ENCODE measurements at places on chromosomes 4 and X.

DNA sequence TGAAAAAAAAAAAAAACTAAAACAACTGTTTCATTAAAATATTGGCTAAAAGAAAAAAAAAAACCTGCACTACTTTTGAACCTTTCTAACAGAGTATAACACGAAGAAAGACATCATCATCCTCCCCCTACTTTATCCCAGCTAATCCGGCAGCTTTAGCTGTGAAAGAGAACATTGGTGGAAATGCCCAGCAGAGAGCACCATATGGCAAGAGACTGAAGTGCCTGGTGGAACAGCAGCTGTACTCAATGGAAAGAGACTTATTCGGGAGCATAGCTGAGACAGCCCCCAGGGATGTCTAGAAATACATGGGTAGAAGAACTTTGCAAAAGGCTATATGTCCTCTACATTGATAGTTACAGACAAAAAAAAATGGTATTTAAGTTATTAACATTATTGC lies 30.3 kb downstream of the STPG2 start:
- no peak for DNase-seq

GRCh38 chr4:120209706-120210105 lies 143.1 kb upstream of the MAD2L1 start:
- DNase-seq = no peak

DNA sequence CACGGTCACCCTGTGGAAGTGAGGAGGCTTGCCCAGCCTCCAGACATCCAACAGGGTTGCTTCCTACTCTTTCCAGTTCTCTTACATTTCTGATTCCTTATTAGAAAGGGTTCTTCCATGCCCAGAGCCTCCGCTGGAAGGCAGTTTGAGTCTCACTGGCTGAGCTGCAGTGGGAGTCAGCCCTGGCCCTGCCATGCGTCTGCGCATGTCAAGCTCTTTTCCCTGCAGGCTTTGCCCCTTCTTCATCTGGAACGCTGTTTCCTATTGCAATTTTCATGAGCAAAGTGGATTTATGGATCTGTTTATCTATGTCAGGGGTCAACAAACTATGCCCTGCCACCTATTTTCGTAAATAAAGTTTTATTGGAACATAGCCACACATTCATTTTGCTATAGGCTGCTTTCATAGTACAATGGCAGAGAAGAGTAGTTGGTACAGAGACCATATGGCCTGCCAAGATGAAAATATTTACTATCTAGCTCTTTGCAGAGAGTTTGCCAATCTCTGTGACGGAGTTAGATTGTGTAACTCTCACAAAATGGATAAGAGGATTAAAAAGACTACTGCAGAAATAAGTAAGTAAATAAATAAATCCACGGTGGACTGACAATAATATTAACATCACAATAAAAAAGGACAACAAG lies 3.9 kb upstream of the CHRNA9 start:
- no peak for DNase-seq

DNA sequence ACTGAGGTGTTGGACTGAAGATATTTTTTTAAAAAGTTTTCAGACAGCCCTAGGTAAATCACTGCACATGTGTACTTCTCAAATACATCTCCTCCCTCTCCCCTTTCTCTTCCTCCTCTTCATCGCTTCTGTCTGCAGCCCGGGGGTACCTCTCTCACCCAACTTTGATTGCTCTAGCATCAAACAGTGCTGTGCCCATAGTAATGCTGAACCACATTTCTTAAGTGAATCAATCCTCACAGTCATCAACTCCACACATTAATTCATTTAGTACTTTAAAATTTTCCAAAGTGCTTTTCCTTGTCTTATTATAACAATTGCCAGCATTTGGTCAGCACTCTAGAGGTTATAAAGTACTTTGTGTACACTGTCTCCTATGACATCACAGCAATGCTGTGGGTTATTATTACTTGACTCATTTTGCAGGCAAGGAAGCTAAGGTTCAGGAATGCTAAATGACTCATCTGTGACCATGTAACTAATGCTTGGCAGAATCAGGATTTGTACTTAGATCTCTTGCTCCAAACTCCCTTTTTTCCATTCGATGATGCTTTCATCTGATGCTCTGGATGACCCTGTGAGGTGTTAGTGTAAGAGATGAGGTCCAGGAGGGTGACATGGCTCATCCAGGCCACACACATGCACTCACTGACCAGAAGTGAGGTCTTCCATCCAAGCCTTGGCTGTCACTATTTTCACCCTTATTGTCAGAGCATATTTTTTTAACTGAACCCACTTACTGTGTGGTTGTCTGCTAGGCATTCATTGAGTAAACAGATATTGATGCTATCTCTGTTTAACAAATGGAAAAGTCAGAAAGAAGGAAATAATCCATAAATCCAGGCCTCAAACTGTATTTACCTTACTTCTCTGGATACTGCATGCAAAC lies 58.8 kb downstream of the RHOH start:
- DNase-seq = peak; percentile 94

GRCh38 chr4:19213388-19213787 lies 1038.3 kb upstream of the SLIT2 start:
- no peak for DNase-seq

GRCh38 chrX:9342561-9343051 lies 122.3 kb upstream of the TBL1X start:
- peak; percentile 53 for DNase-seq

GRCh38 chr4:7880683-7881082 lies 59.0 kb downstream of the AFAP1 start:
- no peak for DNase-seq

DNA sequence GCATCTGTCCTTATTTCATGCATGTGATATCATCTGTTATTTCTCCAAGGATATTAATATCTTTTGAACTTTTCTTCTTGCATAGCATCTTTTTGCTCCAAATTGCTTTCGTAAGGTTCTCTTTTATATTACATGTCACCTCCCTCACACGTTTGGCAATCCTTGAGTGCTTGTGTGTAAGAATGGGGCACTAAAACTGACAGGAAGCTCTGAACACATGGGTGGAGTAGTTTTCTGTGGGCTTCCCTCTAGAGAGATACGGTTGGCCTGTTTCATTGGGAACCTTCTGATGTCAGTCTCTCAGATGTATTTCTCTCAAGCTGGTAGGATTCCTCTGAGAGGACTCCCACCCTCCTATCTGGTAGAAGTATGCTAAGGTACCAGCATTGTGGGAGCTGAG lies 223.0 kb downstream of the MID1 start:
- no peak for DNase-seq

DNA sequence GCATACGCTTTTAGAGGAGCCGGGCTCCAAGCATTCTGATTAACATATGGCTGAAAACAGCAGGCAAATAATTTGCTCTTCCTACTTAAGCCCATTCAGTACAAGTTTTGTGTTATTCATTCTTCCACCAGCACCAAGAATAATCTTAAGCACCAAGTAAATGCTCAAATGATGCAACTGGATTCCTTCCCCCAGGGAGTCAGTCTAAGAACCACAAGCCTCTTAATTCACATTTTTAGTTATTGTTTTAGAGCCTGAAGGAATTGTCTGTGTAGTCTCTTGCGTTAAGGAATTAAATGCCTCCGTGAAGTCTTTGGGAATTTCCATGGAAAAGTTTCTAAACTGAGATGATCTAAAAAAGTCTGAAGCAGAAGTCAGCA lies 61.5 kb upstream of the MAGEB2 start:
- DNase-seq = no peak

- no peak for DNase-seq
Measured at GRCh38 chr4:25697516-25697915, 41.9 kb downstream of the SLC34A2 start.

GRCh38 chr4:40553995-40554394 lies 75.7 kb downstream of the RBM47 start:
- DNase-seq = no peak

DNA sequence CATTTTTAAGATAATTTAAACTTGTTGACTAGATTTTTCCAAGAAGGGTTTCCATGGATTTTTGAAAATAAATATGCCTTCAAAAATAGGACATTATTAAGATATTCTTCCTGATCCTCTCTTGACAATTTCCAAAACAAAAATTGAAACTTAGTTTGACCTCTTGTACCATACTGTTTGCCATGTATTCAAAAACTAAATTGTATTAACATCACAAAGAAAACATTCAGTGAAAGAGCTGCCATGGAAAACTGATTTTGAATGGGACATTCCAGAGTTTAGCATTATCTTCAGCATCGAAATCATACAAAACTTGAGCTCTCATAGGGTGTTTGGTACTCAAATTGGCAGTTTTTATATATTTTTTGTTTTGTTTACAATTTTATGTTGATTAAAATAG lies 68.0 kb upstream of the HPGD start:
- DNase-seq = no peak

GRCh38 chr4:127049526-127049925 lies 583.2 kb upstream of the INTU start:
- DNase-seq = no peak

DNA sequence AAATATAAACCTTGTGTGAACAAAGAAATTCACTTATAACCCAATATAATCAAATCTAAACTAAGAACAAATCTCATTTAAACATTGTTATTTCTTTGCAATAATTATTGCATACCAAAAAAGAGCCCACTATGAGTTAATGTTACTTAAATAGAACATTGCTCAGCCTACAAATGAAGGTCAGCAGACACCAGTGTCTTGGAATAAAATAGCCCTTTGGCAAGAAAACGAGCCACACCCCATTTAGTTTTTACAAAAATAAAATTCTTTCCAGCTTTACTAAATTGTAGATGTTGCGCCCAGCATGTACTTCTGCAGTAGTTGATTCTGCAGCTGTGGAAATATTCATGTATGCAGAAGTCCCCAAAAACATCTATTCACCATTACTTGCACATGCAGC lies 12.2 kb downstream of the PLS3 start:
- no peak for DNase-seq

DNA sequence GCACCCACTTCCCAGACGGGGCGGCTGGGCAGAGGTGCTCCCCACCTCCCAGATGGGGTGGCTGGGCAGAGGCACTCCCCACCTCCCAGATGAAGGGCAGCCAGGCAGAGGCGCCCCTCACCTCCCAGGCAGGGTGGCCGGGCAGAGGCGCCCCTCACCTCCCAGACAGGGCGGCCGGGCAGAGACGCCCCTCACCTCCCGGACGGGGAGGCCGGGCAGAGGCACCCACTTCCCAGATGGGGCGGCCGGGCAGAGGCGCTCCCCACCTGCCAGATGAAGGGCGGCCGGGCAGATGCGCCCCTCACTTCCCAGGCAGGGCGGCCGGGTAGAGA lies 61.2 kb downstream of the UPRT start:
- no peak for DNase-seq

- no peak for DNase-seq
Measured at GRCh38 chrX:38293741-38294140, 33.6 kb downstream of the RPGR start.

DNA sequence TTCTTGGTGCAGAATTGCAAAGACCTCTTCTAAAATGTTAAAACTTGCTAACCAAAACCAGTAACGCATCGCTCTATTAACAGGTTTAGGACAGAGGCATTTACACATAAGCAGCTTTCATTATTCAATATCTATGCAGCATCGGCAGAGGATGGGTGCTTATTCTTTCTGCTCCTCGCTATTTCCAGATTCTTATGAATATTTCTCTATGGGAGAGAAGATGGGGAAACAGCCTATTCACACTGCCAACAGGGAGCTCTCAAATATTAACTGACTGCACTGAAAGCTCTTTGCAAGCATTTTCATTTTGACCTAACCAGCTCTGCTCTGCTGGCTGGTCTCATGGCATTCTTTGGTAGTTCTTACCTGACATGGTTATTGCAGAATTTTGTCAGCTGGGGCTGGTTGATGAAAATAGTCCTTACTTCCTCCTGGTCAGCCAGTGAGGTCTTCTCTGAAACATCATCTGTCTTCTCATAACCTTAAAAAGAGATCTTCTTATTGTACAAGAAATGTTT lies 30.2 kb downstream of the ATP8A1 start:
- no peak for DNase-seq

DNA sequence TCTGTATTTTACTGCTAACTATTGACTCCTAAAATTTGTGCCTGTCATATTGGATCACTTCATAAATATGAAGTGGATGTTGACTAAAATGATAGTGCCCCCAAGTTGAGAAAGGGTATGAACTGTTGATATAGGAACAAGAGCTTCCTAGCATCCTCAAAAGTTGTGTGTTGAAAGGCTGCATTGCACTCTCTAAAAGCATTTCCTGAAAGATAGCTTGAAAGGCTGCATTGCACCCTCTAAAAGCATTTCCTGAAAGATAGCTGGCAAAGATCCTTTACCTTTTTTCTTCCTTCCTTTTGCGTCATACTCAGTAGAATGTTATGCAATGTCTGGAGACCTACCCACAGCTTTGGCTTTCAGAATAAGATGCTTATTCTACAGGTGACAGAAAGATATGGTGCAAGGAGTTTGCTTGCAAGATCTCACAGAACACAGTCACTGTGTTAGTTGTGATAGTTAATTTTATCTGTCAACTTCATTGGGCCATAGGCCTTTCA lies 274.6 kb upstream of the GALNTL6 start:
- no peak for DNase-seq

GRCh38 chr4:173301518-173302201 lies 32.5 kb downstream of the HMGB2 start:
- DNase-seq = peak; percentile 67

GRCh38 chrX:119158226-119158625 lies 30.6 kb upstream of the KIAA1210 start:
- no peak for DNase-seq

DNA sequence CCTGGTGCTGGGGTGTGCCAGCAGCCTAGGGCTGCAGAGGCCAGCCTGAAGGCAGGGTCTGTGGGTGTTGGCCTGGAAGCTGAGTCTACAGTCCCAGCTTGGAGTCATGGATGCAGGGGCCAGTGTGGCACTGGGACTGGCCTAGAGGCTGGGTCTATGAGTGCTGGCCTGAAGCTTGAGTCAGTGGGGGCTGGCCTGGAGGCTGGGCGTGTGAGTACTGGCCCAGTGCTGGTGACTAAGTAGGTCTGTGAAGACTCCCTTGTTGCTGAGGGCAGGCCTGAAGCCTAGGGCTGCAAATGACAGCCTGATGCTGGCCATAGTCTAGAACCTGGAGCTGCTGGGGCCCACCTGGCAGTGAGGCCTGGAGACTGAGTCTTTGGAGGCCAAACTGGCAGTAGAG lies 31.3 kb upstream of the ALG13 start:
- DNase-seq = no peak

DNA sequence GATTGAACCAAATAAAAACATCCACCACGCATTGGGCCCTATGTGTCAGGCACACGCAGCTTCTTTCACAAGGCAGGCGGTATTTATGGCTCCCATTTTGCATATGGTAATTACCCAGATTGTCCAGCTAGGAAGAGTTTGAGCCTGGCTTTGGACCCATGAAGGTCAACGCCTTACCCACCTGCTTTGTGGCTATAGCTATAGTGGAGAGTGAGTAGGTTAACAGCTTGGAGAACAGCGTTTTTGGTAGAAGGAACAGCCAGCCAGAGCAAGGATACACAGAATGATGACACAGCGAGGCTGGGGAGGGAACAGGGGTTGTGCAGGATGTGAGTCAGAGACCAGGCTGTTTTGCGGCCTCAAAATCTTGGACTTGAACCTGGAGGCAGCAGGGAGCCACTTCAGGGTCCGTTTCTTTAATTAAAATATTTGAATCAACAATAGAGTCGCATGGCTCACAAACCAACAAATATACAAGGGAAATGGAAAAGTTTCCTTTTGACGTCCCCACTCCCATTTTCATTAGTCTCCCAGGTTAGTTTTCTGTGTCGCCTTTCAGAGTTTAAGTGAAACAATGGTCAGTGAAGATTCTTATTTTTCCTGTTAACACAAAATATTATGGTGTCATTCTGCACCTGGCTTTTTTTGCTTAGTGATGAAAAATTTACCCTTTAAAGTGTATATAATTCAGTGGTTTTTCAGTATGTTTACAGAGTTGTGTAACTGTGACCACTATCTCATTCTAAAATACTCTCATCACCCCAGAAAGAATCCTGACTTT lies 118.2 kb upstream of the STX18 start:
- DNase-seq = peak; percentile 78

- DNase-seq = no peak
Measured at GRCh38 chr4:24599275-24599674, 14.9 kb upstream of the DHX15 start.
